ENCODE measurements at places on chromosomes 6 and 20.

DNA sequence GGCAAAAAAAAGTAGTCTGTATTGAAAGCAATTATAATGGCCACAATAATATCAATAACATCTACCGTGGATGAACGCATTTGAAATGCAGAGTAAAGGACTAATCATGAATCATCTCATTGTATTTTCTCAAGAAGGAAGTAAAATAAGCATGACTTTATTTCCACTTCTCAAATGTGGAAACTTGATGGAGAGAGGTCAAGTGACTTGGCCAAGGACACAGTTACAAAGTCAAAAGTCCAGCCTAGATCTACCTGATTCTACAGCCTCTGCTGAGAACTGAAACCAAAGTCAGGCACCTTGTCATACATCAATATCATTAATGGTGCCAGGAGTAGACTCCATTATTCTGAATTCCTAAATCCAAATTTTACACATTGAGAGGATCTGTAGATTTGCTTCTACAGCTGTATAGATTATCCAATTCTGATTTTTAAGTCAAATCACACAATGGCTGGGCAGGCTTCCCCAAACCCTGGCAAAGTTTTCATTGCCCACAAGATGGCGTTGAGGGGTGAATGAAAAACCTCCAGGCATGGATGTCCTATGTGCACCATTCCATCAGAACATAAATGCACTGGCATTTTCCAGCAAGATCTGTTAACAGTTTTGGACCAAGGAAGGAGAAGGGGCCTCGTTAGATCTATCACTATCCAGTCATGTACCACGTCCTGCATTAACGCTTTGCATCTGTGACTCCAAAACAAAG, 423.1 kb downstream of the MAFB start:
- DNase-seq, result no peak
- peaks cover 43% of the 10 kb centered on the region for H3K27me3 ChIP-seq
- no peak overlapping the region for H3K4me3 ChIP-seq
- H3K27ac ChIP-seq, result no peak overlapping the region
- H3K4me1 ChIP-seq, result peaks cover 66% of the 10 kb centered on the region

DNA sequence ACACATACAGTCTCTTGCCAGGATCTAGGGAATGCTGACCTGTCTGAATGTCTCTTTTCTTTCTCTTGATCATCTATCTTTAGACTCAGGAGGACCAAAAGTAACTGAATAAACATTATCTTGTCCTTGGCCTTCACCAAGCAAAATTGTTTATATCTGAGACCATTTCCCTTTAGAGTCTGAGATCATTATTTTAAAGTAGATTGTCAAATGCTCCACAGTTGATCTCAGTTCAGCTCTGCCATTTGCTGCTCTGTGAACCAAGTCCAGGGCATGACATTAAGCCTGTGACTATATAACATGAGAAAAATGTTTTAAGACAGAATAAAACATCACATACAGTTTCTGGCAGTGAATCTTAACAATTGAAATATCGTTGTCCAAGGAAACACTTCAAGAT, 148.3 kb upstream of the NRSN1 start:
- H3K4me1 ChIP-seq, result peaks cover 4% of the 10 kb centered on the region
- peaks cover 6% of the 10 kb centered on the region for H3K27me3 ChIP-seq
- DNase-seq, result no peak
- no peak overlapping the region for H3K4me3 ChIP-seq

- H3K4me3 ChIP-seq, result no peak overlapping the region
- H3K36me3 ChIP-seq, result peaks cover 9% of the 10 kb centered on the region
- no peak for DNase-seq
- H3K27ac ChIP-seq, result no peak overlapping the region
Measured at GRCh38 chr20:49624317-49624716, 56.4 kb upstream of the PTGIS start.

DNA sequence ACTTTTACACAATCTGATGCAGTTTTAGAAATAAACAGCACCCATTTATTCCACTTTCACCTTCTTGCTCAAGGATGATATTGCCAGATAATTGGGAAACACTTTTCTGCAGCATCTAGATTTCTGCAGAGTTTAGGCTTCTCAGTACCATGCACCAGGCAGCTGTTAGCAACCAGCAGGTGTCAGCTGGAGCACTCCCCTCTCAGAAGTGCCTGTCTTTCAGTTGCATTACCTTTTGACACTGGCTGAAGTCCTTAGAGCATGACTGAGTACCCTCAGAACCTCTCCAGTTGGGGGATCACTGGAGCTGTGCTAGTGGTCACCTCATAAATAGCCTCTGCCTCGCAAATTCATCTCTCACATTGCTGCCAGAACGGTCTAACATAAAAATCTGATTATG, 91.2 kb downstream of the DNAH8 start:
- no peak overlapping the region for H3K27ac ChIP-seq
- no peak for DNase-seq
- peaks cover 11% of the 10 kb centered on the region for H3K27me3 ChIP-seq
- H3K36me3 ChIP-seq, result no peaks in the 10 kb centered on the region
